ENCODE measurements at places on chromosomes 16 and 17. TPM values are rescaled to one million over a fixed set of nuclear protein-coding genes. Genes with fewer than 3 reads are reported as not detected.

The TMC7 gene
- total RNA-seq: not detected

The RAI1 gene
- 16.7 TPM for total RNA-seq

The UNKL gene
- 40.0 TPM for total RNA-seq

DNA sequence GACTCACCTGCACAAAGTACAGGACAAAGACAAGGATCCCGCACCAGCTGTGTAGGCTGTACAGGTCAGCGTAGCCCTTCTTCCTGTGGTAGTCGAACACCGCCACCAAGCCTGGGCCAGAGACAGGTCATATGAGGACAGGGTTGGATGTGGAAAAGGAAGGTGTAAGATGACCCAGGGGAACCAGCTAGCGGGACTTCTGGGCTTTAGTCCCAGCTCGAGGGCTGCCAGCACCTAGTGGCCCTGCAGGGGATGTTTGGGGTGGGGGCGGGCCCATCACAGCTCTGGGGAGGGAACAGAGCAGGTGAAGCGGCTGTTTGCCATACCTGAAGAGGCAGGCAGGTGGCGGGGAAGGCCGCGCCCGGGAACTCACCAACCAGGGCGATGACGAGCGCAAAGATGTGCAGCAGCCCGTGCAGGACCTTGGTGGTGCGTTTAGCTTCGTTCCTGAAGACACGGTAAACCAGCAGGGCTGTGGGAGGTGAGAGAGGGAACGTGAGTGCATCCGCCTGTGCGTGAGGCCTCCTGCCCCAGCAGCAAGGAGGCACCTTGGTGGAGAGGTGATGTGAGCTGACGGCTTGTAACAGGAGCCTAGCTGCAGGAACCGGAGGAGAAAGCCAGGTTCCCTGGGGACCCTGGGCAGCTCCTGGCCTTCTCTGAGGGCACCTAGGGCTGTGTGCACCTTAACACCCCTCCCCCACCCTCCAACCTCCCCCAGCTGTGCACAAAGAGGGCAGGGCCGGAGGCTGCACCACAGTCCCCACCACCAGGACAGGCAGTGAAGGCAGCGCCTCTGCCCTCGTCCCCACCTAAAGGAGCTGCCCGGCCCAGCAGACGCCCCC is 10.2 kb downstream of the CYB561 start:
- no peak for DNase-seq
- H3K4me1 ChIP-seq: peaks cover 72% of the 10 kb centered on the region
- no peak overlapping the region for H3K4me3 ChIP-seq
- peak overlapping the region; percentile 84 for H3K27ac ChIP-seq

- no peak overlapping the region for H3K27ac ChIP-seq
- no peak for DNase-seq
- no peaks in the 10 kb centered on the region for H3K36me3 ChIP-seq
- H3K27me3 ChIP-seq: peaks cover 2% of the 10 kb centered on the region
- H3K4me1 ChIP-seq: no peaks in the 10 kb centered on the region
Measured at GRCh38 chr16:51049678-51050376, 101.2 kb downstream of the SALL1 start.

- H3K27ac ChIP-seq: no peak overlapping the region
- H3K4me1 ChIP-seq: peaks cover 2% of the 10 kb centered on the region
- no peaks in the 10 kb centered on the region for H3K27me3 ChIP-seq
- no peaks in the 10 kb centered on the region for H3K36me3 ChIP-seq
- no peak overlapping the region for H3K4me3 ChIP-seq
- DNase-seq: no peak
Measured at GRCh38 chr16:5065326-5065725, 430 bp downstream of the C16orf89 start.

- peaks cover 21% of the 10 kb centered on the region for H3K4me1 ChIP-seq
- no peaks in the 10 kb centered on the region for H3K36me3 ChIP-seq
- no peak overlapping the region for H3K27ac ChIP-seq
- DNase-seq: no peak
- H3K4me3 ChIP-seq: no peak overlapping the region
- H3K27me3 ChIP-seq: peaks cover 18% of the 10 kb centered on the region
Measured at GRCh38 chr17:78878261-78878660, 24.7 kb downstream of the CEP295NL start.

The SPATA33 gene
- total RNA-seq: 9.2 TPM

All from activated CD4-positive, alpha-beta memory T cell treated with anti-CD3 and anti-CD28 coated beads, Interleukin-2, amount 10 ng/mL, durations not matched to agents 7 days and 5 days (primary cell).